ENCODE measurements at places on chromosomes 3 and 15. TPM values are rescaled to one million over a fixed set of nuclear protein-coding genes. Genes with fewer than 3 reads are reported as not detected.

LXN gene
- total RNA-seq, result 62.6 TPM

DLL4 gene
- total RNA-seq, result 15.6 TPM

PEX5L gene
- 0.25 TPM for total RNA-seq

ACAN gene
- 0.09 TPM for total RNA-seq

GOLGA6A gene
- not detected for total RNA-seq

- no peak for DNase-seq
Observed at GRCh38 chr15:85618228-85618505, 176.6 kb downstream of the KLHL25 start.

DNA sequence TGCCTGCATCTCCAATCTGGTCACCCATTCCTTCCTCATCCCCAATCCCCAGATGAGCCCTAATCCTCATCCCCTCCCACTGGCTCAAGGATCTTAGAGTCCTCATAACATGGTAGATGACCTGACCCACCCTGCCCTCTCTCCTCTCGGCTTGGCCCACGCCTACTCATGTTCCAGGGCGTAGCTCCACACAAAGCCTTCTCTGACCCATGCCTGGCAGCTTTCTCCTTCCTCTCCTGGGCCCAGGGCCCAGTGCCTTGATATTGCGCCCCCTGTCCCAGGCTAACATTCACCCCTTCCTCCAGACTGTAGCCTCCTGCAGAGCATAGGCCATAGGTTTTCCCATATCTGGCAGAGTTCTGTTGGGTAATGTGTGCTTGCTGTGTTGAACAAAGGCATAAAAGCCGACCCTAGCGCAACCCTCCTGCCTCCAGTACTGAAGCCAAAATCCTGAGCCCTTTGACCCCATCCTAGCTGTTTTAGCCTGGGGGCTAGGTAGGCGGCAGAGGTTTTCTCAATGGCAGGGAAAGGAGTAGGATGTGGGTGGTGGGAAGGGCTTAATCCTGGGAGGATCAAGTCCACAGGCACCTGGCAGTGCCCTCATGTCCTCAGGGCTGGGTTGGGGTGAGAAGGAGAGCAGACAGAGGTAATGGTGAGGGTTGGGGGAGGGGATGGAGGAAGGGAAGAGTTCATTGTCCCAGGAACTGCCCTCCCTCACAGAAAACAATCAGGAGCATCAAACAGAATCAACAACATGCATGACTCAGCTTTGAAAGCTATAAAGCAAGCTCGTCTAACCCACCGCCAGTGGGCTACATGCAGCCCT is 35.5 kb downstream of the MESD start:
- DNase-seq, result no peak

DNA sequence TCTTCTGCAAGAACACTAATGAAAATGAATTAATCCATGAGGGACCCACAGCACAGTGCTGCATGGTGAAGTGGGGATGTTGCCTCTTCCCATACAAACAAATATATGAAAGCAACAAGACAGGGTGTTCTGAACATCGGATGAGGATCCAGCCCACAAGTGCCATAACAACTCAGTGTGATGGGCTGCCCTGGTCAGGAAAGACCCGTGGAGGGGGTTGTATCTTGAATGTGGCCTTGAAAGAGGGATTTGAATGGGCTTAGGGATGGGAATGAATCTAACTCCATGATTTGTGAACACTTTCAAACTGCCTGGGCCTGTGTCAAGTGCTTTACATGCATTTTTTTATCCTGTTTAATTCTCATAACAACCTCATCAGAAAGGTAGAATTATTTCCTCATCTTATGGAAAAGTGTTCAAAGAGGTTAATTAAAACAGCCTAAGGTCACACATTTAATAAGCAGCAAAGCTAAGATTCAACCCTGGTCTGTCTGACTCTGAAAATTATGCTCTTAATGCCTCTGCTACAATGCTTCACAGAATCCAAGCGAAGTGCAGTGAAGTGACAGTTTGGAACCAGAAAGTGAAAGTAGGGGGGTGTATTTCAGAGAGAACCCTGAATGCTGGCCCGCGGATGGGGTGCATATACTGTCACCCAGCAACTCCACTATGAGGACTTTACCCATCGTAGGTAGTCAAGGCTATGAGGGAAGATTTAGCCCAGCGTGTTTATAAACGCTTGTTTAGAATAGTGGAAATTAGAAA is 65.6 kb upstream of the HEG1 start:
- DNase-seq, result no peak

- DNase-seq, result no peak
Observed at GRCh38 chr3:188361888-188362287, 207.9 kb downstream of the LPP start.

- no peak for DNase-seq
Observed at GRCh38 chr3:1609416-1609815, 489.2 kb upstream of the CNTN4 start.

- DNase-seq, result no peak
Observed at GRCh38 chr3:11349446-11349845, 77.2 kb downstream of the ATG7 start.

DNA sequence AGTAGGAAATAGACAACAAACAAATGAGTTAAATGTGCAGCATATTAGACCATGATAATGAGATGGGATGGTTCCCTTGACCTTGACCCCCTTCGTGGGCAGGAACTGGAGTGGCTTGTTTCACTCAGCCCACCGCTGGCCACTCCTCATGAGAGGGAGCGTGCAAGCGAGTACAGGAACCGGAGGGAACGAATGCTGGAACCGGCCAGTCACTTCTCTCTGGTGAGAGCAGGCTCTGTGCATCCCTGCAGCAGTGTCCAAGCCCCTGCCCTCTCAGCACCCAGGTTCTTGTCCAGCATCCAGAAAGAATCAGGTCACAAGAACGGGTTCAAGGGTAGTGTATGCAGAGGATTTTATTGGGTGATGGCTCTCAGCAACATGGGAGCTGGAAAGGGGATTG is 17.2 kb upstream of the IREB2 start:
- DNase-seq, result no peak

DNA sequence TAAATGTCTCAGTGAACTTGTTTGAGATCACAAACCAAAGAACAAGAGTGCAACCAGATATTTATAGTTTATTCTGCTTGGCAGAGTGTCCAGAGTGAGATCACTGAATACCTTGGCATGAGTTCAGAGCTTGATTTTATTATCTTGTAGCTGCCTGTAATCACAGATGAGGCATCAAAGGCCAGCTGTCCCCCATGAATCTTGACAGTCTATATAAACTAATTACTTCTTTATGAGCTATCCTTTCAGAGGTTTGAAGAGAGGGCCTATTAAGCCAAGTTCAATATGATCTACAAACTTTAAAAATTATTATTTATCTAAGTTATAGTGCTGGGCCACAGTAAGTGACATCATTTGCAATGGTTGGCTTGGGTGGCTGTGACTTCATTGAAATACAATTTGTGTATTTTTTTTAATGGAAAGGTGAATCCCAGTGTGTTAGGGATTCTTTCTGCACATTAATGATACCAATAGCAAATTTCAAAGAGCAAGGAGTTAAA is 251.5 kb downstream of the CLSTN2 start:
- no peak for DNase-seq

GRCh38 chr3:134846911-134847317 is 51.9 kb downstream of the EPHB1 start:
- no peak for DNase-seq

DNA sequence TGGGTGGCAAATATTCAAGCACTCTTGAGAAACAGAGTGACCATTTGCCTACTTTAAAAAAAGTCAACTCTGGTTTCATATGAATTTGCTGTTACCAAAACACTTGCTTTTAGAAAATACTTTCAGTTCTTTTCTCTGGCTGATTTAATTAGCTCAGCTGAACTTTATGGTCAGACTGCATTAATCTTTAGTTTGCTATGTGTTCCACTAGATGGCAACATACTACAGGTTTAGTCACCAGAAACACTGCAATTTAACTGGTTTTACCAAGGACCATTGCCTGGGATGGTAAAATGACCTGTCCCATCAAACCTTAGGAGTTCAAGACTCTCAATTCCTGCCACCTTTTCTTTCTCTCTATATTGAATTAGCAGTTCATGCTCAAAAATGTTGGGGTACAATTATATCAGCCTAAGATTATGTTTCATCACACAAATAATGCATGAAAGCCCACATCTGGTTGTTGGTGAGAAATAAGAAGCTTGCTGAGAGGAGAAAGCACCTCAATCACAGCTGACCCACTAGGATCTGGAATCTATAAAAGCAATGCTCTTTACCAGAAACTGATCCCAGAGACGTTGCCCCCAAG is 14.2 kb downstream of the EIF4E3 start:
- DNase-seq, result no peak

GRCh38 chr3:6079011-6079410 is 781.9 kb upstream of the GRM7 start:
- DNase-seq, result no peak

GRCh38 chr3:58522759-58523425 is 14.1 kb downstream of the ACOX2 start:
- DNase-seq, result no peak

- no peak for DNase-seq
Observed at GRCh38 chr3:140004271-140004670, 69.3 kb downstream of the CLSTN2 start.

GRCh38 chr15:80967451-80967850 is 22.2 kb downstream of the MESD start:
- DNase-seq, result no peak

DNA sequence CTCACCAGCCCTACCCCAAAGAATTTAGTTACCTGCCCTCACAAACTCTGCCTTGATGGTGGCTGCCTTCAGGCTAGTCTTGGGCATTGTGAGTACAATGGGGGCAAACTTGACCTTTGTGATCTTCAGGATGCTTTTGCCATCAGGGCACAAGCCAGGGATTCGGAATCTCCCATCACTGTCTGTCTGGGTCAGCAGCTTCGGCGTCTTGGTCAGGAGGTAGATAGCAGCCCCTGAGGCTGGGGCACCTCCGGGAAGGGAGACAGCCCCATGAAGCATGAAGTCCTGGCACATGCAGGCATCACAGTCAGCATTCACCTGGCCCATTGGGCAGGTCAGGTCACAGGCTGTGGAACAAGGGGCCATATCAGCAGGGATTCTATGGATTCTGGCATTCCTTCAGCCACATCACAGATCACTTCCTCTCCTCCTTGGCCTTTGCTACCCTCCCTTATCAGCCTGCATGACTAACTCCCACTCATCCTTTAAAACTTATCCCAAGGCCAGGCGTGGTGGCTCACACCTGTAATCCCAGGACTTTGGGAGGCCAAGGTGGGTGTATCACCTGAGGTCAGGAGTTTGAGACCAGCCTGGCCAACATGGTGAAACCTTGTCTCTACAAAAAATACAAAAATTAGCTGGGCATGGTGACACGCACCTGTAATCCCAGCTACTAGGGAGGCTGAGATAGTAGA is 6.9 kb downstream of the CILP start:
- no peak for DNase-seq

GRCh38 chr3:58353722-58354553 is 21.2 kb downstream of the PXK start:
- no peak for DNase-seq
